ENCODE measurements at places on chromosomes 5 and 9.

DNA sequence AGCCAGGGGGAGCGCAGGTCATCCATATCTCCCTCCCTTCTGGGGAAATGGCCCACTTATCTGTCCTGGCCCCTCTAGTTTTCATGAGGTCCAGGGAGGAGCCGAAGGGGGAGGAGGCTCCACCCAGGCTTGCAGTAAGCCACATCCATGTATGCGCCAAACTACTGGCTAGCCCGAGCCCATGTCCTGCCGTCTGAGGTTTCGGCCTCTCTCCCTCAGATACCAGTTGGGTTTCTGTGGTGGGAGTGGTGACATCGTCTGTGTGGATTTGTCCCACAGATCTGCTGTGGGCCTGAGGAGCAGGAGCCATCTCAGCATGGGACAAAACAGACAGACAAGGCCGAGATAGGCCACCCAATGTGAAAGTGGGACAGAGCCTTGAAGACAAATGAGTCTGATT is 78.3 kb upstream of the ORM1 start:
- DNase-seq, result no peak

DNA sequence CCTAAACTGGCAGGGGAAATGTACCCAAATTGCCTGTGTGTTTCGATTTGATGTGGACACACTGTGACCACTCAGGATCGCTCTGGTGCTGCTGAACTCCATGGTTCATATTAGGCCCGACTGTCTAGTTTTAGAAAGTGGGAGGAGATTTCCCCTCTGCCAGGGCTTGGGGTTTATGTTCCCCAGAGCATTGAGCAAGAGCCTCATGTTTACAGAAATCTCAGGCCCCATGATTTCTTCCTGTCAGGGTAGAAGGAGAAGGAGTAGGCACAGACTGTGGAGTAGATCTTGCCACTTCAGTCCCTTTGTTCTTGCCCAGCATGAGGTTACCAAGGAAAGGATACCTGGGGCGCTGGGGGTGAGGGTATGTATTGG is 40.8 kb upstream of the GLRX start:
- DNase-seq, result peak; percentile 63

DNA sequence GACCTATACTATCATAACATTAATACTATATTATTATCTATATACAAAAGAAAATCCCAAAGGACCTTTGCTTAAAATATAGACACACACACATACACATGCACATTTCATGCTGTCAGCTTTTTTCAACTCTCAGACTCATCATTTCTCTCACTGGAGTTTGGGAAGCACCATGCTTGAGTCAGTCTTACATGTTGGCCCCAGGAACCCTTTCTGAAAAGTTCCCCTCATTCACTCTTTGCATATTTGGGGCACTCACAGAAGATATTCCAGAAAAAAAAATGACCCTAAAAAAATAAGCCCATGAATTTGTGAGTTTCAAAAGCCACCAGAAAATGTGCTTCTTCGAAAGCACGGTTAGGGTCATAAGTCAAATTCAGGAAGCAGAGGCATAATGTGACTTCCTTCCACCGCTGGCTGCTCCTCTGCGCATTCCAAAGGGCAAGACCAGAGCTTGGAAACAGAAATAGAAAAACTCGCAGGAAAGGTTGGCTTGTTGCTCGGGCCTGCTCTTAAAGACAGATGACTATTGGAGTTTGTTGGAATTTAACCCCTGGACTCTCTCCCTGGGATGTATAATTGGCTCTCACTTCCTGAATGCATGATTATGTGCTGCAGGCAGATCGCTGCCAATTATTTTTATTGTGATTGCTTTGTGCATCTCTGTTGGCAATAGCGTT is 129.7 kb upstream of the IQGAP2 start:
- no peak for DNase-seq

DNA sequence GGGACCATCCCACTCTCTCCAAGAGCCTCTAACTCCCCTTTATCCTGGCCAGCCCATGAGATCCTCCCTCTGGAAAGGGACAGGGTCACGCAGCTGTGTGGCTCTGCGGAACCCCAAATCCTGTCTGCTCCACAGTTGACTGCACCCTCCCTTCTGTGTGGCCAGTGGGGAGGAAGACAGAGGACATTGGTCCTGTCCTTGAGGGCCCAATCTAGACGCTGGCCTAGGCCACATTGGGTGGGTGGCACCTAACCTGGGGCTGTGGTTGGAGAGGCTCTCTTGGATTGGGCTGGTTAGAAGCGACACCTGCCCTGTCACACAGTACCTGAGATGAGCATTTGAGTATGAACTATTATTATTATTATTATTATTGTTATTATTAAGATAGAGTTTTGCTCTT is 12.6 kb upstream of the NXNL2 start:
- no peak for DNase-seq

DNA sequence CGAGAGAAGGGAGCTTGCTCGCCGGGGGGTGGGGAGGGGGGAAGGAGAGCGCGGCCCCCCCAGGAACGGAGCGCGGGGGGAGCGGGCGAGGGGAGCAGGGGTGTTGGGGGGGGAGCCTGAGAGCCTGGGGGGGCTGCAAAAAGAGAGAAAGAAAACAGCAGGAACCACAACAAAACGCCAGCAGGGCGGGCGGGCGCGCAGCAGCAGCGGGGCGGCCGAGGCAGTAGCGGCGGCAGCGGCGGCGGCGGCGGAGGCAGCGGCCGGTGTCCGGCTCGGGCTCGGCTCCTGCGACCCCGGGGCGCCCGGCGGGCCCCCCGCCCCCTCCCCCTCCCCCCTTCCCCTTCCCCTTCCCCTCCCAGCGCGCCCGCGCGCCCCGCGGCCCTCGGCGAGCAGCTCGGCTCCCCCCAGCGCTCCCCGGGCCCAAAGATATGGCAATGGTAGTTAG is 1.6 kb downstream of the NR2F1 start:
- no peak for DNase-seq

GRCh38 chr5:180401229-180401907 is 48.2 kb upstream of the GFPT2 start:
- DNase-seq, result no peak

DNA sequence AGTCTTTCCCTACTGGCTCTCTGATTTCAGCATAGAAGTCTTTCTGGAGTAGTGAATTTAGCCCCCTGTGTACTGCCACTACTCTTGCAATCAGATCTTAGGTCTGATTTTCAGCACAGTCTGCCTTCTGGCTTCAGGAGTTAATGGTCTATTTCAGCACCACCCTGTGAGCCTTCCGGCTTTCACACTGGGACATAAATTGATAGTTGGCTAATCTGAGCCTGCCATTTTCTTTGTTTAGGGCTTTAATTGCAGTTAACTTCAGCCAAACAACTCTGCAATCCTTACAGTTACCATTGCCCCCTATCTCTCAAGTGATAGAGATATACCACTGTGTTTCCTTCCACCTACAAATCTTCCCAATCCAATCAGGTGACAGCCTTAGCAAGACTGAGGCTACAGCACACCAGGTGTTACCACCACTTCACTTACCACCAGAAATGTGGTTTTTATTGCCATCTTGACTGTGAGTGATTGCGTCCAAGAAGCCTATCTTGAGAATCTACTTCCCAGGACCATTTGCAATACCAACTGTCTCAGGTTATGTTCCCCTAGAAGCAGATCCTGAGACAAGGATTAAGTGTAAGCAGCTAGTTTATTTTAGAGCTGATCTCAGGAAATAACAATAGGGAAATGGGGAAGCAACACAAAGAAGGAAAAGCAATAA is 51.9 kb upstream of the NEK6 start:
- no peak for DNase-seq

DNA sequence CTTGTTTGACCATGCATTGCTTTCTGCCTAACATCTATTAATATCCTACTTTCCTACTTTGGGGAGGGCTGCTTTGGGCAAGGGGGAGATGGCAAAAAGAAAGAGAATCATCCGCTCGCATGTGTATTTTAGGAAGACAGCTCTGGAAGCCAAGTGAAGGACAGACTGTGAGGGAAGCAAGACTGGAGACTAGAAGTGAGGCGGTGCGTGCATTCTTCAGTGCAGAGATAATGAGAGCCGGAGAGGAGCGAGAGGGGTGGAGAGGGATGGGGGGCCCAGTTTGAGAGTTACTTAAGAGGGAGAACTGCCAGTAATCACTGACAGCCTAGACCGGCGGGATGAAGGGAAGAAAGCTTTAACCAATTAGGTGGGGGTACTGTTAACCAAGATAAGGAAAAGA is 151.7 kb upstream of the RAPGEF1 start:
- DNase-seq, result no peak

DNA sequence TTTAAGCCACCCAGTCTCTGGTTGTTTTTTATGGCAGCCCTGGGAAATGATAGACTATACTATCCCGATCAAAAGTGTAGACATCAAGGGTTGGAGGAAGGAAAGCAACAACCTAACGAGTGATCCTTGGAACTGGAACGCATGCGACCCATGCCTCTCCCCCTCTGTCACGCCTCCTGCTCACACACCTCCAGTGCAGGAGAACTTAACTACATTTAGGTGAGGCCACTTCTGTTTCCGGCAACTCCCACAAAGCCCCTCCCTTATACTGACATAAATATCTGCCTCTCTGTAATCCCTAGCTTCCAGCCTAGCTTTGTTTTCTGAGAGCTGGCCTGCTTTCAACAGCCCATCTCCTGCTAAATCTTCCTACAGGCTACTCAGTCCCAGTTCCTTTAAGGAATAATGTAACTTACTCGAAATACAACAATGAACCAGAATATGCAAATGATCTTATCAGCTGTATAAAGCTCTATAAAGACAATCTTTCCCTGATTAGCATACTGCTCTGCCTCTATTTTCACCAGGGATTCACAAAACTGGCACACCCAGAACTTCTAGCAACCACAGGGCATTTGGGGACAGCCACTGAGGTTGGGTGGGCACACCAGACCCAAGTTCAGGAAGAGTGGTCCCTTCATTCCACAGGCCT is 73.9 kb downstream of the GABBR2 start:
- no peak for DNase-seq

DNA sequence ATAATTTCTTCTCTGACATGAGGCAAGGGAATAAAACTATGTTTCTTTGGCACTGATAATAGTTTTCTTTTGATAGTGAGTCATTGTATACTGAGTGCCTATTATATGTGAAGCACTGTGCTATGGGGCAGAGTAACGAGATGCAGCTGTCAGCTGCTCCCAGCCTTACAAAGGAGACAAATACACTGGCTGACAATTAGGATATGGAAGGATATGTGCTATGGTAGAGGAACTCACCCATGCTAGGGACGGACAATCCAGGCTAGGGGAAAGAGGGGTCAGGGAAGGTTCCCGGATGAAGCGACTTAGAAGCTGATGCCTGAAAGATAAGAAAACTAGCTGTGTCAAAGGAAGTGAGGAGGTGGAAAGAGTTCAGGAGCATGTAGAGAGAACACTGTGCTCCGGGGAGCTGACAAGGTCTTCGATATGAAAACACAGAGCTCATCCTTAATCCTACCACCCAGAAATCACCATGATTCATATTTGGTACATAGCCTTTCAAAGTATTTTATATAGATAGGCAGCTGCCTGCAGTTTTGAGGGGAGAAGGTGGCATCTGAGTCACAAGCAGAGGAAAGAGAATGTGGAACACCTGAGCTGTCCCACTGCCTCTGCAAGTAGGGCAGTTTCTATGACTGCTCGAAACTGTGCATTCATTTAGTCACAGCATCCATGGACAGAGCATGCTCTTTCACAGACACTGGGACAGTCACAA is 12.1 kb downstream of the BSPRY start:
- peak; percentile 22 for DNase-seq

- DNase-seq, result peak; percentile 68
Observed at GRCh38 chr5:56601641-56602071, 213.7 kb upstream of the MAP3K1 start.

DNA sequence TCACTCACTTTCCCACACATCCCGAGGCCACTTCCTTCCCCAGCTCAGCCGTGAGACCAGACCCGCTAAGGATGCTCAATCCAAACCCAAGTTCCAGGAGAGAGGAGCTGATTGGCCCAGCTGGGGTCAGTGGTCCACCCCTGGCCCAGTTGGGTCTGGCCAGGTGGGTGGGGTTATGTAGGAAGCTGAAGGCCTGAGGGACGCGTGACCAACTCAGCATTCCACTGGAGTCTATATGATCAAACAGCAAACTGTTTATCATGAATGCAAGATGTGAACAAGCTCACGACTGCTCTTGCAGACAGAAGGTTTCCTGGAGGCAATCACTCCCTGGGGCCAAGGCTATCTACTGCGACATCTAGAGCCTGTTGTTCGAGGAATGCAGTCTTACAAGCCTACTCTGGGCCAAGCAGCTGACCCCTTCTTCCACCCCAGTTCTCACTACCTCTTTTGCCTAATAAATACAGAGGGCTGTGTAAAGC is 4.9 kb upstream of the RAPGEF1 start:
- DNase-seq, result no peak

GRCh38 chr5:5711112-5711511 is 288.6 kb downstream of the ICE1 start:
- DNase-seq, result no peak

- DNase-seq, result no peak
Observed at GRCh38 chr9:113738893-113739604, 137.1 kb upstream of the ZNF618 start.

GRCh38 chr5:11050596-11051304 is 289.7 kb upstream of the DAP start:
- no peak for DNase-seq

DNA sequence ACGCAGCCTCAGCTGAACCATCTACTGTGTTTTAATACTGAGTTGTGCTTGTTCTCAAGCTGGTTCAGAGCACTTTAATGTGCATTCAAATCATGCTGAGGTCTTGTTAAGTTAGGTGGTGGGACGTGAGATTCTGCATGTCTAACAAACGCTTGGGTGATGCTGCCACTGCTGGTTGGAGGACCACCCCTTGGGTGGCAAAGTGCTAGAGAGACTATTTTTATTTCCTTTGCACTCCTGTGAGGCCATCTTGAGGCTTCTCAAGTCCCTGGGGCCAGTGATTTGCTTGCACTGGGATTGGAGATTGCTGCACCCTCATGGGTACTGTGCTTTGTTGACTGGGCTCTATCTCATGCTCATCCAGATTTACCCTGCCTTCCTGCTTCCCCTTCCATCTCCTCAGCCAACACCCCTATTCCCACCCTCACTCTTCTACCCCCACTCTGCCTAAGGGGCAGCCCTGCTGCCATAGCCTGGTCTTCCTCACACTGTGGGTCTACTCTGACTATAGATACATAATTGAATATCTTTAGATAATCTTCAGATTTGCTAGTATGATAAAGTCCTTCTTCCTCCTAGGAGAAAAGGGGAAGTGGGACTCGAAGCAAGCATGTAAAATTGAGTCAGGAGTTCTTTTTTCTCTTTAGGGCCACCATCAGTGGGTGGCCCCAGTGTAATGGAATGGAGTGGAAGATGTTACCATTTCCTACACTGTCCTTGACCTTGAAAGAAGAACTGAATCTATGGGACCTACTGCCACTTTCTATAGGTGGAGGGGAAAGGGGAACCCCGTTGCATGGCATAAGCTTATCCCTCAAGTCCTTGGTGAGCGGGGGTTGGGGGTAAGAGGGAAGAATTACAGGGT is 45.1 kb upstream of the SUB1 start:
- no peak for DNase-seq

DNA sequence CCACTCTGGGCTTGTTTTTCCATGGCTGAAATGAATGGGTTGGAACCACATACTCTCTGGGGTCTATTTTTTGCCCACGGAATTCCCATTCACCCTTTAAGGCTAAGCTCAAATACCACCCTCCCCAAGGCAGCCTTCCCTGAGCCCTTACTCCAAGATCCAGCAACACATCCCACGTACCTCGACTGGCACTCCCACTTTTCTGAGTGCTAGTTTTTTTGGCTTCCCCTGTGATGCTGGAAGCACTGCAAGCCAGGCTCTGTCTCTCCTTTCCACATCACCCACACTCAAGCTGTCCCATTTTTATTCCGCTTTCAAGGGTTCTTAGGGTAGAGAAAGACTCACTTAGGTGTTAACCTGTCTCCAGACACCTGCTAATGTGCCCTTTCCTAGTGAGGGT is 6.0 kb downstream of the ST6GALNAC6 start:
- no peak for DNase-seq

GRCh38 chr9:133974631-133975341 is 17.3 kb downstream of the VAV2 start:
- DNase-seq, result no peak
